ENCODE measurements at places on chromosomes 5 and 9.

DNA sequence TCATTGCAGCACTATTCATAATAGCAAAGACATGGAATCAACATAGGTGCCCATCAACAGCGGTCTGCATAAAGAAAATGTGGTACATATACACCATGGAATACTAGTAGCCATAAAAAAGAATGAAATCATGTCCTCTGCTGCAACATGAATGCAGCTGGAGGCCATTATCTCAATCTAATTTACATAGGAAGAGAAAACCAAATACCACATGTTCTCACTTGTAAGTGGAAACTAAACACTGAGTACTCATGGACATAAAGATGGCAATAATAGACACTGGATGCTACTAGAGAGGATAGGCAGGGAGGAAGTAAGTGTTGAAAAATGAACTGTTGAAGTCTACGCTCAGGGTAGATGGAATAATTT, 203.9 kb upstream of the CDH9 start:
- no peak for DNase-seq

DNA sequence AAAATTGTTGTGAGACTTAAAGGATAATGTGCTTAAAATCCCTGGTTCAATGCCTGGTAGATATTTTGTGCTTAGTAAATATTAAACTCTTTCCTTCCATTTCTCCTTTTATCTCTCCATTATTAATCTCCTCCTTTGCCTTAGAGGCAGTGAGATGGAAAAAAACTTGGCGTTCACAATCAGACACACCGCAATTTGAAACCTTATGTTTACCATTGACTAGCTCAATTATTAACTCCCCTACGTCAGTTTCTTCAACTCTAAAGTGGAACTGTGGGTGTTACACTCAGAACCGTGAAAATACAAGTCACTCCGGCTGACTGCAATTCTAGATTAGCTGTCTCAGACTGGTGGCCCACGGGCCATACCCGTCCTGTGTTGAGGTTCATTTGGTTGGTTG, 327.2 kb downstream of the DEPDC1B start:
- DNase-seq, result no peak

DNA sequence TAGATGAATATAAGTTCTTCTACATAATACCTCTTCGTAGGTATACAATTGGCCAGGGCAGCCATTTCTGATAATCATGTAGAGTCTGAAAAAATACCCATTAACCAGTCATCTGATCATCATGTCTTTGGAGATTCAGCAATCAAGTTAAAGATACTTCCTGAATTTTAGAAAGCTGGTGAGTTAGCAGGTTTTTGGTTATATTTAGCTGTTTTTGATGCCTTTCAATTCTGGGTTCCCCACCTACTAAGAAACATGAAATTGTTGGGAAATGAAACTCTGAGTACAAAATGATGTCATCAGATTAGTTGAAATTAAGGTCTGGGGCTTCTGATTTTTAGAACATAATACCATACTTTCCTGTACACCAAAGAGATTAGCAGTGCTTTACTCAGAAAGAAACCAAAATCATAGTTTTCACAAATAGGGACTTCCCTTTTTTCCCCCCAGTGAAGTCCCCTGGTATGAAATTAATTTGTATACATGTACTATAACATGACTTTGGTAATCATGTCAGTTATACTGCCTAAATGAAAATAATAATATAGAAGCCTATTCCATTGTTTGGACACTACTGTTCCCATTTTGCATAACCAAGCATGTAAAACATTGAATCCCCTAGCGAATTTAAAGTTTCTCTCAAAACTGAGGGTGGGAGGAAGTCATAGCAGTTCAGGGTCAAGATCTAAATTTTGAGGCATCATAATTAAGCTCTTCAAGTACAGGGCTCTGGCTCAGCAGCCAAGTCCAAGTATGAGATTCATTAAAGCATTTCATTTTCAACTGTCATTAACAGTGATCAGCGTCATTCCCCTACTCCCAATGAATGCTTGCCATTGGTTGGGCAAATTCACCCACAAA, 17.9 kb downstream of the PRLR start:
- DNase-seq, result no peak

- no peak for DNase-seq
Measured at GRCh38 chr9:89097219-89097618, 81.4 kb downstream of the SHC3 start.

GRCh38 chr9:131053896-131054295, 42.4 kb upstream of the AIF1L start:
- DNase-seq, result no peak

DNA sequence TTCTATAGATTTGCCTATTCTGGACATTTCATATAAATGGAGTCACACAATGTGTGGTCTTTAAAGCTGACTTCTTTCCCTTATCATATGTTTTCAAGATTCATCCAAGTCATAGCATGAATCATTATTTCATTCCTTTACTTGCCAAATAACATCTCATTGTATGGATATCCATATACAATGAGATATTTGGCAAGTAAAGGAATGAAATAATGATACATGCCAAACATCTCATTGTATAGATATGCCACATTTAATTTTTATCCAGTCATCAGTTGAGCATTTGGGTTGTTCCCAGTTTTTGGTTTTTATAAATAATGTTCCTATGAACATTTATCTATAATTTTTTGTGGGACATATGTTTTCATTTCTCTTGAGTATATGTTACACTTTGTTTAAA, 20.5 kb upstream of the OR2K2 start:
- no peak for DNase-seq

DNA sequence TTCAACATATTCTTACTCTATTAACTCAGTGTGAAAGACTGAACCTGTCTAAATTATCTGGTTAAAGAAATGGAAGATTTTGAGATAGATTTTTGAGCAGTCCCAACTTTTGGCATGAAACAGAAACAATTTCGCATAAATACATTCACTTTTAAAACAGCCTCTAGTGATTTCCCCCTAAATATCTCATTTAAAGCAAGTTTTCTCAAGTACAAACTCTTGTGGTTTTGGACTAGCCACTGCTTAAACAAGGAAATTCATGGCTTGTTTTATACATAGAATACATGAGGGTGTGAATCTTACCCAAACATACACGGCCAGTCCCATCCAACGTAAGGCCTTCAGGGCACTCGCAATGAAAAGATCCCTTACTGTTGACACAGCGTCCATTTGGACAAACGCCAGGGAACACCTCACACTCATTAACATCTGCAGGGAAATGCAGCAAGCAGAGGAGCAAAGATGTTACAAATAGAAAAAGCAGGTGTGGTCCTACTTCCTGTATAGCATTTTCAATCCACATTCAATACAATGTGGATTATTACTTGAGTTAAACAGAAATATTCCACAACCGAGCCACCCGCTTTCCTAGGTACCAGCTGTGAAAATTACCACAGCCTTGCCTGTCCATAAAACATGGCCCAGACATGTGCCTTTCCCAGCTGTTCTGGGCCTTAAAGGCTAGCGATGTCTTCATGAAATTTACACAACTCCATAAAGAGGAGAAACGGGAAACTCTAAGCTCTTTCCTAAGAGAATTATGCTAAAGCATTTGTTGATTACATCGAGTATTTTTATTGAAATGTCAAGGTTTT, 188.8 kb downstream of the FBN2 start:
- DNase-seq, result no peak

DNA sequence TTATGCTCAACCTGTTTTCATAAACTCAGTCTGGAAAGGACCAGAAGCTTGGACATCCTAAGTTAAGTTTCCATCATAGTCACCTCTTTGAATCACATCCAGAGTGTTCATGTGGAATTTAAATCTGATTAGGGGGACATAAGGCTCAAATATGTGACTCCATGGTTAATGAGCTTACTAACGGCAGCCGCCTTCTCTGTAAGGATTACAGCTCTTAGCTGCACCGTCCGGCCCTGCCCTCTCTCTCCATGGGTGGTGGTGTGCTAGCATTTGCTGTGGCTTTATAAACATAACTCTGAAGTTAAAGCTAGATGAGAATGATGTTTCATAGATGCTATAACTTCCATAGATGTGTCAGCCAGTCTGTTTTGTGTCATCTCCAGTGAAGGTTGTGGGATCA, 156.5 kb downstream of the TRIO start:
- no peak for DNase-seq

GRCh38 chr5:172223901-172224873, 30.2 kb downstream of the EFCAB9 start:
- DNase-seq, result no peak

GRCh38 chr5:3103262-3103811, 351.9 kb upstream of the IRX2 start:
- DNase-seq, result no peak

DNA sequence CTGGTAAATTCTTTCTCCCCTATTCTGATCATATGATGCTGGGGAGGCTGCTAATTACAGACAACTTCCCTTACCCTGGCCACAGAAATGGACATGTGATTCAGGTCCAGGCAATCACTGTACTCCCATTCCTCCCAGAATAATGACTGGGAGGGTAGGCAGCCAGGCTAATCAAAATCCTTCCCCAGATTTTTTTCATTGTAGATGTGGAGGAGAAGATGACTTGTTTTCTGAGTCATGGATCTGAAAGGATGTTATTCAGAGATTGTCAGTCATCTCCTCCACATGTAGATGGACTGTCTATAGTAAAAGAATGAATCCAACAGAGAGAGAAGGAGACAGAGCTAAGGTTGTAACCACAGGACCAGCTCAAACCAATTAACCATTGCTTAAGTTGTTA, 123.9 kb upstream of the PUM3 start:
- DNase-seq, result no peak

- DNase-seq, result no peak
Measured at GRCh38 chr5:150593593-150593992, 46.9 kb upstream of the SYNPO start.

GRCh38 chr9:120856700-120857099, 14.0 kb upstream of the PSMD5 start:
- DNase-seq, result no peak

GRCh38 chr9:64773491-64773931, 511.5 kb downstream of the FOXD4L5 start:
- no peak for DNase-seq

GRCh38 chr9:93959739-93960154, 4.6 kb upstream of the BARX1 start:
- no peak for DNase-seq

GRCh38 chr9:137965177-137965795, 87.7 kb downstream of the CACNA1B start:
- no peak for DNase-seq

DNA sequence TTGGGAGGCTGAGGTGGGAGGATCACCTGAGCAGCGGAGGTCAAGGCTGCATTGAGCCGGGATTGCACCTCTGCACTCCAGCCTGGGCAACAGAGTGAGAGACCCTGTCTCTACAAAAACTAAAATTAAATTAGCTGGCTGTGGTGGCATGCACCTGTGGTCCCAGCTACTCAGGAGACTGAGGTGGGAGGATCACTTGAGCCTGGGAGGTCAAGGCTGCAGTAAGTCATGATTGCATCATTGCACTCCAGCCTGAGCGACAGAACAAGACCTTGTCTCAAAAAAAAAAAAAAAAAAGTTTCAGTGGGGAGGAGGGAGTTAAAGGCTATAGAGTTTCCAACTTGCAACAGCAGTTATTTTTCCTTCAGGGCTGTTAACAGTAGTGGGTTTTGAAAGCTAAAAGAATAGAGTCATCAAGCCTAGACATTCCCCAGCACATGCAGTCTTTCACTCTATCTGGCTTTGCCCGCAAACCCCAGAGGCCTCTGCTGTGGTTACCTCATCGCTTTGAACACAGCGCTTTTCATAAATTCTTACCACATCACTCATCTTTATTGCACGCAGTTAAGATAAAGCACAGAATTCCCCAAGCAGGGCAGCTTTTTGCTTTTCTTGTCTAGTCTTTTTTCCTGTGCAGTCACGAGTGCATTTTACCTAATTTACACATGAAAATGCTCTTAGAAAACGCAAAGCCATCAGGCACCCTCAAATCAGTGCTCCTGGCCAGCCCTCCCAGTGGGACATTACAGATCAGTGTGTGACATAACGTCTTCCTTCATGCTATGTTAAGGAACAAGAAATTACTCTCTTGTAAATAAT, 8.7 kb upstream of the SLC2A8 start:
- DNase-seq, result no peak

DNA sequence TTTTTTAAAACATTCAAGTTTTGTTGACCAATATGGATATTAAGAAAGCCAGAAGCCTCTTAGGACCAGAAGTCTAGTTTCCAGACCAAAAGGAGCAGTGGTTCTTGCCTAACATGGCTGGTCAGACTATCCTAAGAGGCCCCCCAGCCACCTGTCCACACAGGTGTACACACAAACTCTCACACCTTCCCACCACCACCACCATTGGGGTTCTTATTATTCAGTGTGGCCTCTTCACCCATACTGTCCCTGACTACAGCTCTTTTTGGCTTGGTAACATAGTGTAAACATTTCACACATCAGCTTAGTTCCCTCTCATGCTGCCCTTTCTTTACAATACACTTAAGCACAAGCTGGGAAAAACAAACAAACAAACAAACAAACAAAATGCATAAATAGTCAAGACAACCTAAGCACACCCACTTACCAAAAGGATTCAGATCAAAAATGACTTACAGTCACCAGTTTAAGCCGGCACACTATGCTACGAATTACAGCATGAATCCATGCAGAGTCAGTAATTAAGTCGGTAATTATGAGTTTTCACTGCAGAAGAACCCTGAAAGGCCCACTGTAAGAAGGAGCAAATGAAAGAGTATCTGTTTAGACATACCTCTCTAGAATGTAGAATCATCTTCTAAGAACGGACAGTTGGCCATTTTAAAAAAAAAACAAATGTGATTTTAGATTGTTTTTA, 9.5 kb downstream of the LHFPL2 start:
- DNase-seq, result no peak

GRCh38 chr9:116749772-116750171, 62.7 kb downstream of the TRIM32 start:
- DNase-seq, result no peak

- no peak for DNase-seq
Measured at GRCh38 chr9:36517131-36517530, 55.6 kb upstream of the MELK start.

GRCh38 chr5:115375893-115376292, 79.4 kb upstream of the CCDC112 start:
- DNase-seq, result no peak

DNA sequence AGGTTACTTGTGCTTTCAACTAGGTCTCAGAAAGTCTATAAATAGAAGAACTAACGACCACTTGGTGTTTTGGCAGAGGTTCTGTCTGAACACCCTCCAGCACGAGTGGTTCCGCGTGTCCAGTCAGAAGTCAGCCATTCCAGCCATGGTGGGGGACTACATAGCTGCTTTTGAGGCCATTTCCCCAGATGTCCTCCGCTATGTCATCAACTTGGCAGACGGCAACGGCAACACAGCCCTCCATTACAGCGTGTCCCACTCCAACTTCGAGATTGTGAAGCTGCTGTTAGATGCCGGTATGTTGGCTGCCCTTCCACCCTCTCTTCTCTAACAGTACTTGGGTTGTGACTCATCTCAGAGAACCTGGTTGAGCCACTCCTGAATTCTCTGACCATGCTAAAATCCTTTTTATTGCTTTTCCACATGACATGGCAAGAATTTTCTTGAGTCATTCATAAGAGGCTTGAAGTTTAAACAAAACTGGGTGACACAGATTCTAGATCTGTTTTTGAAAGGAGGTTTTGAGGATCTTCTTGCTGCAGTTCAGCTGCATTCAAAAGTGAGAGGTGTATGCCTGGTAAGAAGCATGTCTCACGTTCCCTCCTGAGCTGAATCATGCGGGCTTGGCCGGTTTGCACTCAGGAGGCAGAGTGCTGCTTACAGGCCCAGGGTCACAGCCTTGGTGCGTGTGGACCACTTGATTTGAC, 103.1 kb upstream of the DMRT1 start:
- DNase-seq, result no peak

Measured in endothelial cell (in vitro differentiated cells).